PC-9 (cell line): ENCODE measurements at places on chromosomes 2 and 18.

GRCh38 chr2:201228912-201229290 is 31.4 kb upstream of the CASP8 start:
- DNase-seq, result no peak

DNA sequence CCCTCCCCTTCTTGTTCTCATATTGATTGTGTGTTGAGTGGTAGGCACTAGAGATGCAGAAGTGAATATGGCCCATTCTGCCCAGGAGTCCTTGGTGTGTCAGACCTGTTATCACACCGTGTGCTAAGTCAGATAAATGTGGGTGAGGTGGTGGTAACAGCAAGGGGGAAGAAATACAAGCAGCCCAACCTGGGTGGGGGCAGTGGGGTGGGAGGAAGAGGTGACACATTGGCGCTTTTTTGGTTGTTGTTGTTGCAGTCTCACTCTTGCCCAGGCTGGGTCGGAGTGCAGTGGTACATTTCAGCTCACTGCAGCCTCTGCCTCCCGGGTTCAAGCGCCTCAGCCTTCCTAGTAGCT is 12.8 kb downstream of the B3GNT2 start:
- DNase-seq, result no peak

- no peak for DNase-seq
Observed at GRCh38 chr2:100278986-100279385, 43.3 kb downstream of the LONRF2 start.

GRCh38 chr2:233820774-233821105 is 33.6 kb downstream of the HJURP start:
- no peak for DNase-seq

DNA sequence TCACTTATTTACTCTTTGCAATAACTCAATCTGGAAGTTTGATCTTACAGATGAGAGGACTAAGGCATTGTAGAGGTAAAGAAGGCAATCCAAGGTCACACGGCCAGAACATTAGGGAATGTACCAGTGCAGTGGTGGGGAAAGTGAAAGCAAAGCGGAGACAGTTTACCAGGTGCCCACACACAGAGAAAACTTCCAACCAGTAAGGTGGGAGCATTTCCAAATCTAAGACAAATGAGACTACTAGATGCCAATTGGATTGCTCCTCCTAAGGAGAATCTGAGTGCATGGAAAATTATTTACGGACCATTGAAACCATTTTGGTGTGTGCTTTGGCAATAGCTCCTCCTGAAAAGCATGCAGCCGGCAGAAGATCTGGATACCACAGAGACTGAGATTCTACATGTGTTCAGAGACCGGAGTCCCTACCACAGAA is 34.9 kb downstream of the SLC20A1 start:
- DNase-seq, result no peak

GRCh38 chr18:7394050-7394659 is 163.3 kb downstream of the LRRC30 start:
- no peak for DNase-seq

- DNase-seq, result no peak
Observed at GRCh38 chr18:55272510-55273243, 313.4 kb upstream of the CCDC68 start.

- DNase-seq, result no peak
Observed at GRCh38 chr18:57900906-57901435, 97.9 kb upstream of the ATP8B1 start.

DNA sequence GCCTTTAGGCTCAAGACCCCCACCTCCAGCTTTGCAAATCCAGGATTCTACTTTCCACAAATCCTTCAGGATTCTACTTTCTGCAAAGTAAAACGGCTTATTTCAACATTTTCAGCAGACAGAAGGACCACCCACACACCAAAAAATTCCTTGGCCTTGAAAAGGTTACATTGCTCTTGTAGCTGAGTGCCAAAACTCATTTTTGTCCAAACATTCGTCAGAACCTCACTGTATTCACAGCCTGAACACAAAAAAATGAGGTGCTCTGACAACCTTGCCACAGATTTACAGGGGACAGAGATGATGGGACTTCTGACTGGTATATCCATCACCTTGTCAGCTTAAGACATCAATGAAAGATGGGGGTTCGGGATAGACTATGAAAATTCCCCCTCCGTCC is 63.0 kb upstream of the COX7A2L start:
- no peak for DNase-seq

DNA sequence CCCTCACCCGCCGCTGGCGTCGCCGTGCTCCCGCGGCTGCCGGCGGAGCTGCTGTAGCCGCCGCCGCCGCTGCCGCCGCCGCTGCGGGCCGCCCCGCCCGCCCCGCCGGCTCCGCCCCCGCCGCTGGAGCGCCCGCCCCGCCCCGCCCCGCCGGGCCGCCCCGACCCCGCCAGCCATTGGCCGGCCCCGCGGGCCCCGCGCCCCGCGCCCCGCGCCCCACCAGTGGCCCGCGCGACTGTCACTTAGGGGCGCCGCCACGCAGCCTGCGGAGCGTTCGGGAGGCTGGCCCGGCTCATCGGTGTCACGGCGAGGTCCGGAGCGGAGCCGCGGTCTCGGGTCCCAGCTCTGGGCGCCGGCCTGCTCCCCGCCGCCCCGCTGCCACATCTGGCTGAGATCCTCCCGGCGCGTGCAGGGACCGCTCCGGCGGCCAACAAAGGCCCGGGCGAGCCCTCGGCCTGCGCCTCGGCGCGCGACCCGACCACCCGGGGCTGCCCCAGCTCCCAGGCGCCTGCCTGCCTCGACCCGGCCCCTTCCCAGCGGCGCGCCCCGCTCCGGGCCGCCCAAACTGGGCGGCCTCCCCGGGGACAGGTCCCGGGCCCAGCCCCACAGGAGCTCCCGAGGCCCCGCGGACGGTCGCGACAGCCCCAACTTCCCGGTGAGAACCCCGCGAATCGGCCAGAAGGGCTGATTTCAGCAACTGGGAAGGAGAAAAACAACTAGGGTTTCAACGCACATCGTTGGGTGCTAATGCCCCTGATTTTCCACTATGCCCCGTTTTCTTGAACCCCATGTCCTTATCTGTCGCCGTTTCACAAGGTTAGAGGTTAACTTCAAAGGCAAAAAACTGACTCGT is at the start of gene MGAT4A:
TSS of gene MGAT4A (minus strand) at position 92 of the 853 bp plus-strand sequence. CDS start 4,800 bp downstream, outside the sequence.
- DNase-seq, result peak; percentile 75

- no peak for DNase-seq
Observed at GRCh38 chr18:59649591-59649990, 47.6 kb downstream of the CCBE1 start.

DNA sequence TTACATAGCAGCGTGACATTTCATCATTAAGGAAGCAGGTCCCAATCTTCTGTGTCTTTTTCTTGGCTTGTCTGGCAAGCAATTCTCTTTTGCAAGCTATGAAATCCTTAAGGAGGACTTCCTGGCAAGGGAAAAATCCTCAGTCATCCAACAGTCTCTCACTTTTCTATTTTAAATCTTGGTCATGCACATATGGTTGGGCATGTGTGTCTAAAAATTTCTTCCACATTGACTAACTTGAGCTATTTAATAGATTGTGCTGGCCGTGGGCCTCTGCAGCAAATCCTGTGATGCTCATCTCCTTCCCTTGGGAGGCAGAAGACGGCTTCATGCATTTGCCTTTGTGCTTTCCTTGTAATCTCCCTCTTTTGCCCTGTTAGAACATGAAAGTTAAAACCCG is 634.3 kb upstream of the FANCL start:
- DNase-seq, result no peak

DNA sequence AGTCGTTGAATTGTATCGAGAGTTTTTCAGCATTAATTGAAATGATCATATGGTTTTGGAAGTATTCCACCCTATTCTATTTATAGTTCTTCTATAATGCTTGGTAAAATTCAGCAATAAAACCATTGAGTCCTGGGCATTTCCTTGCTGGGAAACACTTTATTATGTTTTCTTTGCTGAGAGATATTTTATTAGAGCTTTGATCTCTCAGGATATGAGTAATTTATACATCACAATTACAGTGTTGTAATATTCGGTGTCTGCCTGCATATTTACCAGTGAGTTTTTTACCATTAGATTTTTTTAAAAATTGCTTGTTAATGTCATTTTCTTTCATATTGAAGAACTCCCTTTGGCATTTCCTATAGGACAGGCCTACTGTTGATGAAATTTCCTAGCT is 402.7 kb upstream of the FSIP2 start:
- no peak for DNase-seq

GRCh38 chr18:58858591-58859468 is 5.8 kb upstream of the ZNF532 start:
- no peak for DNase-seq

DNA sequence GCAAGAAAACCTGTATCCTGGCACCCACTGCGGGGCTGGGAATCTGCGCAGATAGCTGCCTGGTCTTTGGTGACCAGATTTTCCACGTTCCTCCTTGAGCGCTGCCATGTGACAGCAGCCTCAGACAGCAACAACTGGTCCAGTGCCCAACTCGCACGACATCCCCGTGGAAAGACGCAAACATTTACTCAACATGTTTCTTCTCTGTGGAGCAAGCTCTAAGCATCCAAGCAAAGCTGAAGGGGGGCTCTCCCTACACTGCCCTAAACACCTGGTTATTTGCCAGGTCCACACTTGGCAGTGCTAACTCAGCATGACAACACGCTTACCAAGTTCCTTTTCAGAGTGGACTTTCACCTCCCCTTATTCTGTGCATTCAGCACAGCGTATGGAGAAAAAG is 11.3 kb downstream of the ZNF516 start:
- DNase-seq, result no peak
